ENCODE measurements at places on chromosomes 6 and 20. TPM values are rescaled to one million over a fixed set of nuclear protein-coding genes. Genes with fewer than 3 reads are reported as not detected.
A peak's percentile ranks its signal among the peaks of the same experiment; 100 is the strongest.

ID4 gene
- total RNA-seq, result 11.1 TPM

RAB5IF gene
- total RNA-seq, result 90.3 TPM

MEI4 gene
- total RNA-seq, result not detected

DNA sequence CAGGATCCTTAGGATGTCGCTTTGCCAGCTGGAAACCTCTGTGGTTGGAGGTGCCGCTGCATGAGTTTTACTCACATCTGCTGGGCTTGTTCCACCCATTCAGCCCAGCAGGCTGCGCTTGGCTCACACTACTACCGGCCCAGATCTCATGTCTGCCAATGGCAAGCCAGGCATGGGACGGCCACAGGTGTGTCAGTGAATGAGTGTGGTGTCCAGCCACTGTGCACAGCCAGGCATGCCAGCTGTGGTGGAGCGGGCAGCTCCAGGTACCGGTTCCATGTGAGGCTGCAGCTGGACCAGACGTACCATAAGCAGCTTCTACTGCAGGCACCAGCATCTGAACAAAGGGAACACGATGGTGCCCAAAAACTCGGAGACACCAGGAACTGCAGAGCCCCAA, 33.1 kb upstream of the ASF1A start:
- no peak for DNase-seq

DNA sequence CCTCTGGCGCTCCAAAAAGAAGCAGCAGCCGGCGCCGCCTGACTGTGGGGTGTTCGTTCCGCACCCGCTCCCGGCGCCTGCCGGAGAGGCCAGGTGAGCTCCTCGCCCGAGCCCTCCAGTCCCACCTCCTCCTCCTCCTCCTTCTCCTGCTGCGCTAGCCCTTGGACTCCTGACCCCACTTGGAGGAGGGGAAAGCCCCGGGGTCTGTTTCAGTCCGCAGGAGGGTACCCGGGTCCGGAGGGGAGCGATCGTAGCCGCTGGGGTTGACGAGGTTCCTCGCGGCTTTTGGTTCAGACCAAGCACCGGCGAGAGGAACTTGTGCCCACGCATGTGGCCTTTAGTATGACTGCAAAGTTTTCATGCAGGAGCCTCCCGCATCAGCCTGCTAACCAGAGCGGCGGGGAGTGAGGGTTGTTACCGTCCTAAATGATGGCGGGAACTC, 493 bp downstream of the CRYBG1 start:
- no peak for DNase-seq

DNA sequence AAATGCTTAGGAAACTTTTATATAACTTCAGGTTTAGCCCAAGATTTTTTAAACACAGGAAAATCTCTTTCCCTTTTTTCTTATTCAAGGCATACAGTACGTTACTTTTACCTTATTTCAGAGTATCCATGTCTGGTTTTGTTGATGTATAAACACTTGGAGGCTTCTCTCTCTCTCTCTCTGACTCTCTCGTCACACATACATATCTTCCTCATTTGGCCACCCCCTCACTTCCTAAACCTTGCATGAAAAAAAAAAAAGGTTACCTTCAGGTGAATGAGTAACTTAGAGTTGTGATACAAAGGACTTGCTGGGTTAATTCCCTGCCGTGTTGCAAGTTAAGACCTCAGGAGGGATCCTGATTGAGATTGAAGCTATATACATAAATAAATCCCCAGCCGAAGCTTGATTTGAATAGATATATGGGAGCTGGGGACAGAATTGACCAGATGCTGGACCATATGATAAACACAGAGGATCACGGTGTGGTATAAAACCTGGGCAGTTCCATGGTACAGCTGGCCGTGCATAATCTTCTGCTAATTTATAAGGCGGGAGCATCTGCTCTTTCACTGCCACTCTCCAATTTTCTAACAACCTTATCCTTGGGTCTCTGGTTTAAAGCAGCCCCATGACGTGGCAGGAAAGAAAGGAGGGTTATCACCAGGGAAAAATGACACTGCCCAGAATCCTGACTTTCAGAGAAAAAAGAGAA, 55.1 kb upstream of the IL20RA start:
- DNase-seq, result no peak

DNA sequence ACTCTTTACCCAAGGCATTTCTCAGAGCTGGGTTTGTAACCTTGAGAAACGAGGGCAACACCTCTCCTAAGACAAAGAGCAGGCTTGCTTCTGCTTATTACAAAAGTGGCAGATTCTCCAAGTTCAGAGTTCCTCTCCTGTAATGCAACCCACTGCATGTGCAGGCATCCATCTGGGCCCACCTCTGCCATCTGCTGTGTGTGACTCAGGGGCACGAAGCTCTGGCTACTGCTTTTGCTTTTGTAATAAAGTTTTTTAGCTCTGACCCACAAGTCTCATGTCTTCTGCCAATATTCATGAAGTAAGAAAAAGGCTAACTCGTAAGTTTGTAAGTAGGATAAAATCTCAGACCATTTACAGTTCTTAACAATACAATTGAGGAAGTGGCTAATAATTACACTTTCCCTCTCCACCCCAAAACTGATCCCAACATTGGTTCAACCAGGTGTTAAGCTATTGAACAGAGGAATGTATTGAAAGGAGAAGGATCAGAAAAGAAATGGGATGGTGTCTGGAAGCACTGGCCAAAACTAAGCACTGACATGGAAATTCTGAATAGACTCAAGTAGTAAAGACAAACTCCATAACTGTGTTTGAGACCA, 51.7 kb upstream of the SMLR1 start:
- DNase-seq, result peak; percentile 22
